ENCODE measurements at places on chromosomes 3 and 15. TPM values are rescaled to one million over a fixed set of nuclear protein-coding genes. Genes with fewer than 3 reads are reported as not detected.
A peak's percentile ranks its signal among the peaks of the same experiment; 100 is the strongest.

The RBPMS2 gene
- 5.2 TPM for total RNA-seq

The TEX55 gene
- total RNA-seq = not detected

DNA sequence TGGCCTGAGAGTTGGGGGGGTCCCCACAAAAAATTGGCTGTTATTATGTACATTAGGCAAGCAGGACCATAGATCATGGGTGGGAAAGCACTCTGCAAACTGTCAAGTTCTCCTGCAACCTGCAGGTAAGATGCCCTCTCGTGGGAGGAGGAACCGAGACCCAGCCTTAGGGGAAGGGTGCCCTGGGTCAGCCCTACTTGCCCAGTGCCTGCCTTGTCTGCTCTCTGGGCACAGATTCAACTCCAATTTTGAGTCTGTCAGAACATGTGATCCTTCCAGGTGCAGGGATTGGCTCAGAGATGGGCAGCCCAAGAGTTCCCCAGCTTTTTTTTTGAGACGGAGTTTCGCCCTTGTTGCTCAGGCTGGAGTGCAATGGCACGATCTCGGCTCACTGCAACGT lies 99.2 kb downstream of the PLXNA1 start:
- no peak for DNase-seq

GRCh38 chr3:13727890-13728289 lies 152.0 kb downstream of the WNT7A start:
- DNase-seq = no peak

- no peak for DNase-seq
These were observed 74.7 kb upstream of the COL6A6 start for GRCh38 chr3:130442284-130442683.

DNA sequence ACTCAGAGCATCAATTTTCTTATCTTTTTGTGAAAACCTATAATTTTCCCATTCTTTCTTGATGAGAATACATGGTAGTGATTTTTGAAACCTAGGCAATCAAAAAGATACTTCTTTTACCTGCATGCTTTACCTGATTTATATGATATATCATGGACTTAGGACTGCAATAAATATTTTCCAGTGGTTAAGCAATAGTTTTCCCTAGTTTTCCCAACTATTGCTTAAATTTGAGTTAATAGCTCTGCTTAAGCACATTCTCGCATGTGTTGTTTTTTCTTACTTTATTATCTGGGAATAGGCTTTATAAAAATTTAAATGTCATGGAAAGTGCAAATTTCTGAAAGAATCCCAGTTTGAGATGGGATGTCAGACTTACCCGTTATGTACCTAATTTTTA lies 465.1 kb upstream of the BCHE start:
- DNase-seq = no peak

- no peak for DNase-seq
These were observed 371.9 kb upstream of the TBL1XR1 start for GRCh38 chr3:177569193-177569592.

DNA sequence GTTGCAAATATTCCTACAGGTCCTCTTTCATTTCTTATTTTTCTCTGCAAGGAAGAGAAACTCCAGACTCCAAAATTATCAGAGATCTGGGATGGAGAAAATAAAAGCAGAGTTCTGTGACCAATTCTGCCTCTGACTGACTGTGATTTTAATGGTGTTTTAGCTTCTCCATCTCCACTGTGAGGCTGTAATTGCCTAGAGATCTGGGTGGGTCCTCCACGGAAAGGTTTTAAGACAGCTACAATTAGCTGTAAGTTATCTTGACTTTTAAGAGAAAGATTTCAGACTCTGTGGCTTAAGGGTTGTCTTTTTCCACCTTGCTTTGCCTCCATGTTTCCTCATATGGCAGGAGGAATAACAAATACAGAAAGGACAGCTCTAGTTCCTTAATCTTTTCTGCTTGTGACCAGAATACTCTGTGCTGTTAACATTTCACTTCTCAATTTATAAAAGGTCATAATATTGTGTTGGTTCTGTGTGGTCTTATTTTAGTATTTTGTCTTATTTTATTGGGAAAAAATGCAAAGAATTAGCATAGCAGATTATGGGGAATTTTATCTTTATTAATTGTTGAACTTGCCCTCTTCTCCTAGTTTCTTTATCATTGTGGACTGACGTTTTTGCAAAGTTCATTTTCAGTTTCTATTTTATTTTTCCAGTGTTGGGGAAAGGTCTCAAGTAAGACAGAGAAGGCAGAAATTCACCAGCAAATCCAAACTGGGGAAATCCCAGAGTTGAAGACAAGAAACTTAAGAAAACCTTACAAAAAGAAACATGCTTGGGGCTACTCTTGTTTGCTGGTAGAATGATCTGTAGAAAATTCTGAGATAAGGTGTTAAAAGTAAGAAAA lies 157.9 kb downstream of the RAP2B start:
- DNase-seq = no peak

GRCh38 chr3:107965136-107965655 lies 125.6 kb downstream of the CD47 start:
- DNase-seq = no peak

GRCh38 chr3:72133329-72134011 lies 348.5 kb upstream of the PROK2 start:
- no peak for DNase-seq

The WDR76 gene
- 0.20 TPM for total RNA-seq

DNA sequence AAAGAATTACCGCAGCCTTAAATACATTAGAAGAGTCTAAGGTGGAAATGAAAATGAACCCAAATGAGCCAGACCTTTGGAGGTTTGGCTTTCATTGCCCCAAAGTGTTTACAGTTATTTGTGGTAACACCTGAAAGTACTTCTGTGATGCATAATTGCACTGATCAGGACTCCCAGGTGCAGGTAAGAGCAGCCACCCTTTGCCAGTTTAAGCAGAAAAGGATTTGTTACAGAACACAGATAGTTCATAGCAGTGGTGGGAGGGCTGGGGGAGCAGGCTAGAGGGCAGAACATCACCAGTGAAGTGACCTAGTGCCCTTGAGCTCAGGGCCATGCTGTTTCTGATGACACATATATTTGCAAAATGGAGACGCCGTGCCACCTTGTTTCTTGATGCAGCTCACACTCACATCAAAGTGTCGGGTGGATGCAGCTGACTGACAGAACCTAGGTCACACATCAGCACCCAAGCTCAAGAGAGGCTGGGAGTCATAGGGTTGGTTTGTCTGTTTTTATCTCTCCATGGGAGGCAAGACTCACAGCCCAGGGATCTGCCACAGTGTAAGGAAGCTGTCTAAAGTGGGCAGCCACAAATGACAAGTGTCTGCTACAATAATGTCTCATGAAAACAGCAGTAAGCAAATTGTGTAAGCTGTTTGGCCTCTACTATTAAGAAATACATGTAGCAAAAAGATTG lies 49.1 kb downstream of the NEK11 start:
- peak; percentile 8 for DNase-seq

DNA sequence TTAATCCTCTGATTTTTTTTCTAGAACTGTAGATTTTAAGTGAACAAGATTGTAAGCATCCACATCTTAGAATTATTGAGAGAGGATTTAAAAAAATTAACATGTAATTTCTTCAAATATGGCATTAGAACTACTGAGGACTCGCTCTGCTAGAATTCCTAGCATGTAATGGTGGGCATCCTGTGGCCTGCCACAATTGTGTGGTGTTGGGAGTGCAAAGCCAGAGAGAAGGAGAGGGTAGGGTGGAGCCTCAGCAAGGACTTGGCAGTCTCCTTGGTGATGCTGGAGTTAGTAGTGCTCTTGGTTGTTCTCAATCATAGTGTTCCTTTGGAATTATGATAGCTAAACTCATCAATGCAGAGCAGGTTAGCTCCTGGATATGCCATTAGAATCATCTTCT lies 443.9 kb upstream of the TBL1XR1 start:
- DNase-seq = no peak

DNA sequence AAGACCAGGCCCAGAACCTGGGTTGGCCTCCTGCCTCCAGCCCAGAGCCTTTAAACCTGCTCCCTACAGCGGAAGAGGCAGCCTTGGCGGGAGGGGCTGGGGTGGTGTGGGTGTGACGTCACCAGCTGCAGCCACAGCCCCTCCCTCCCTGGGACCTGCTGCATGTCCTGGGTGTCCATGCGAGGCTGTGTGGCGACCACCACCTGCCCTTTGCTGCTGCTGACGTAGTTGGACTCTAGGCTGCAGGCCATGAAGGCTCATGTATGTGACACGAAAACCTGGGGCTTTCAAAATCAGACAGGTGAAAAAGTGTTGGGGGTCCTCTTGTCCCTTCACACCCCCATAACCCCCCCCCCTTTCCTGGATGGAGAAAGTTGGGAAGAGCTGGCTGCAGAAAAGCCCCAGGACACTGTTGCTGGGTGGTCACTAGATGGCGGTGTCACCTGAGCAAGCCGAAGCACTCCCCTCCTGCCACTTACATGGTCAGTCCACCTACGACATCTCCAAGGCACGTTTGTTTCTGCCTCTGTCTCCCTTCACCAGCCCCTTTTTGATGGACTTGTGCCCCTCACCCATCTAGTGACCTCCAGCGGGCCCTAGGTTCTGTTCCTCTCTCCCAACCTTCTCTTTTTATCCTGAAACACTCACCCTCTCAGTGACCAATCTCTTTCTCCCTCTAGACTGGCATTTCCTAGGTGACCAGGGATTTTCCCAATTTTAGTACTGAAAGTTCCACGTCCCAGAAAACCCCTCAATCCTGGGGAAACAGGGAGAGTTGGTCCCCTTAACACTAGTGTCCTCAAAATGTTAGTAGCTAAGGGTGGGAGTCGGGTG lies 35.2 kb downstream of the SLC6A20 start:
- DNase-seq = peak; percentile 58

GRCh38 chr3:58006661-58007060 lies 1.6 kb upstream of the FLNB start:
- no peak for DNase-seq

The MYO5A gene
- total RNA-seq = 18.7 TPM

The MUC4 gene
- 111 TPM for total RNA-seq

- DNase-seq = no peak
These were observed 4.5 kb downstream of the SMC4 start for GRCh38 chr3:160403796-160404470.

The TLR9 gene
- not detected for total RNA-seq

GRCh38 chr3:30615615-30616346 lies 9.4 kb downstream of the TGFBR2 start:
- DNase-seq = no peak

The EIF2A gene
- total RNA-seq = 62.5 TPM

GRCh38 chr3:42946050-42946449 lies 33.1 kb upstream of the GASK1A start:
- no peak for DNase-seq

The PPARG gene
- total RNA-seq = 102 TPM

DNA sequence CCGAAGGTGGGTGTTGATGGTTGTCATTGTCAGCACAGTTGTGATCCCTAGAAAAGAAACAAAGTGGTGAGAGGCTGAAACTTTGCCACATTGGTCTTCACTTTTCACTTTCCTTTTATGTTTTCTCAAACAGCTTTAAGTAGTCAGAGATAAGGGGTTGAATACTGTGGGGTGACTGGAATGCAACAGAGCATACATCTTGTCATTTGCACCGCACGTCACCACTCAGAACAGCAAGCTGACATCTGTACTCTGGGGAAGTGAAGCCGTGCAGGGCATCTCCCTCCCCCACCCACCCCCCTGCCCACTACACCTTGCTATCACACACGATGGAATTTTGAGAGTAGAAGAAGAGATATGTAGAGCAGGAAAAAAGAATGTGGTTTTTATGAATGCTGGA lies 211.7 kb downstream of the GABRB3 start:
- DNase-seq = no peak

The ATOSA gene
- 93.4 TPM for total RNA-seq

The IDH2 gene
- total RNA-seq = 101 TPM

The SLC51B gene
- total RNA-seq = 150 TPM

DNA sequence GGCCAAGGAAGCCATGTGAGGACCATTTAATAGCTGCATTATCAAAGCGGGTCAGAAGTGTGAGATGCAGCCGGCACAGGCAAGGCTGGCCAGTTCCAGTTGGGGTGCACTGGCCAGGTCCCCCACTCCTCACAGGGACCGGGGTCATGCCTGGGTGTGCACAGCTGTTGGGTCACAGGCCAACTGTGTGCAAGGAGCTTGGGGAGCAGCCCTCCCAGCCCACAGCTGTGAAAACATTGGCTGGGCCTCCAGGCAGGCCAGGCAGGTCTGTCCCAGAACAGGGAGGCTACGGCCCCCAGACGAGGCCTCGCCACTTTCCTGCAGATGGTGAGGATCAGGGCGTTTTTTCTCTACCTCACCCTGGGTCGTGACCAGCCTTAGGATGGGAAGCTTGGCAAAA lies 521.0 kb downstream of the NTRK3 start:
- no peak for DNase-seq

DNA sequence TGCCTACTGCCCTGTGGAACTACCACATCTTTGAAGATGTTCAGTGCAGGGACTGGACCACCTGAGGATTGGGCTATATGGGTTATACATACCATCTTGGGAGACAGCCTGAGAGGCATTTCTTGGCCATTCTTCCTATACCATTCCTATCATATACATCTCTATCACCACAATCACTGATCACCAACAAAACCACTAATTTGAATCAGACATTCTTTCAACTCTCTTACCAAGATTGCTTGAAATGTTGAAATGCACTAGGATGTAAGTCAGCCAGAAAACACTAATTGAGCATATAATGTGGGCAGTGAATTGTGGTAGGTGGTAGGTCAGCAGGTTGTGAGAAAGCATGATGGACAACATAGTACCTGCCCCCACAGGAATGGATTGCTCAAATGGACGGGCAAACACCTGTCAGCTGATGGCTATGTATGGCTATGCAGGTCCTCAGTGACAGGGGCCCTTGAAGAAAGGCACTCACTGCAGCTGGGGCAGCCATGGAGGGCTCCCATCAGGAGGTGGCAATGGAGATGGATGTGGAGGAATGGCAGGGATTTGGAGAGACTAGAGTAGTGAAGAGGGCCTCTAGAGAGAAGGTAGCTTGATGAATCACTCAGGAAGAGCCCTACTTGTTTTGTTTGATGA lies 49.1 kb downstream of the AMOTL2 start:
- no peak for DNase-seq

The MYL3 gene
- total RNA-seq = 1.4 TPM

DNA sequence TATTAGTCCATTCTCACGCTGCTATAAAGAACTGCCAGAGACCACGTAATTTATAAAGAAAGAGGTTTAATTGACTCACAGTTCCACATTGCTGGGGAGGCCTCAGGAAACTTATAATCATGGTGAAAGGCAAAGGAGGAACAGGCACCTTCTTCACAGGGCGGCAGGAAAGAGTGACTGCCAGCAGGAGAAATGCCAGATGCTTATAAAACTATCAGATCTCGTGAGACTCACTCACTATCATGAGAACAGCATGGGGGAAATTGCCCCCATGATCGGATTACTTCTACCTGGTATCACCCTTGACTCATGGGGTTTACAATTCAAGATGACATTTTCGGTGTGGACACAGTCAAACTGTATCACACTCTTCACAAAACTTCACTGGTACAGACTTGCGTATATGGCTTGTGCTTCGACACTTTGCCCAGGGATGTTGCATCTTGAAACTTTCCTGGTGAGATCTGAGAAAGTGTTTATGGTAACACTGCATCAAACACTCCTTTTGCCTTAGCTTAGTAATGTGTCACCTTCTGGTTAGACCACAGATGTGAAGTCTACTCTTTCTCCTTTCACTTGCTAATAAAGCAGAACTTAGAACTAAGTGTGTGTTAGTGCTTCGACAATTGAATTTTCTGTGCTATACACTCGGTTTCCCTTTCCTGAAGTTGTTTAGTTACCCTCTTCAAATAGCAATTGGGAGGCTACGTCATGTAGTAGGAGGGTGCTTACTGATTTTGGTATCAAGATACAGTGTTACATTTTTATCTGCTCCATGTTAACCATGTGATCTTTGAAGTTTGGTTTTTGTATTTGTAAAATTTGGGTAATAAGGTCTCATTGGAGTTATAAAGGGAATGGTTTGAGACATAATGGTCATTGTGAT lies 185.7 kb downstream of the LPP start:
- DNase-seq = no peak

GRCh38 chr3:32856355-32856889 lies 38.6 kb downstream of the TRIM71 start:
- no peak for DNase-seq

The P2RY14 gene
- 0.60 TPM for total RNA-seq

Data from transverse colon (tissue), 4 donors.